ENCODE measurements at places on chromosomes 5 and 9. TPM values are rescaled to one million over a fixed set of nuclear protein-coding genes. Genes with fewer than 3 reads are reported as not detected.

DNA sequence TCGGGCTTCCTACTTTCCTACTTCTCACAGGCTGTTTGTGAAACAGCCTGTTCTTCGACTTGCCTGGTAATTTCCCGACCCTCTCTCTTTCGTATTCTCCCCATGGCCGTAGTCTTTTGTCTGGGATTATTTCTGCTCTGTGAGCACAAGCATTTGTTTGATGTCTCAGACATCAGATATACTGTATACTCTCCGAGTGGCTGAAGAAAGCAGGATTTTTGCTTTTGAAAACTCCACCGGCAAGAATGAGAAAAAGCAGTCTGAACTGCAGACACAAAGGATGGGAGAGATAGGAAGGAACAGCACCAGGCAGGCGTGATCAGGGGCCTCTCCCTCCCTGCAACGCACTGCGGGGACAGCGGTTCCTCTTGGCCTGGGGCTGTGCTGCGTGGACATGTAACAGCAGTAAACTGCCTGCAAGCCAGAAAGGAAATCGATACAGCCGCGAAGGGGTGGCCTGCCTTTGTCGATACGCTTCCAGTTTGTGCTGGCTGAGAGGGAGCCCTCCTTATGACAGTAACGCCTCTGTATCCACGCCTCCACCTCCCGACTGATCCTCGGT, 313.9 kb upstream of the TLE4 start:
- no peak for DNase-seq

DNA sequence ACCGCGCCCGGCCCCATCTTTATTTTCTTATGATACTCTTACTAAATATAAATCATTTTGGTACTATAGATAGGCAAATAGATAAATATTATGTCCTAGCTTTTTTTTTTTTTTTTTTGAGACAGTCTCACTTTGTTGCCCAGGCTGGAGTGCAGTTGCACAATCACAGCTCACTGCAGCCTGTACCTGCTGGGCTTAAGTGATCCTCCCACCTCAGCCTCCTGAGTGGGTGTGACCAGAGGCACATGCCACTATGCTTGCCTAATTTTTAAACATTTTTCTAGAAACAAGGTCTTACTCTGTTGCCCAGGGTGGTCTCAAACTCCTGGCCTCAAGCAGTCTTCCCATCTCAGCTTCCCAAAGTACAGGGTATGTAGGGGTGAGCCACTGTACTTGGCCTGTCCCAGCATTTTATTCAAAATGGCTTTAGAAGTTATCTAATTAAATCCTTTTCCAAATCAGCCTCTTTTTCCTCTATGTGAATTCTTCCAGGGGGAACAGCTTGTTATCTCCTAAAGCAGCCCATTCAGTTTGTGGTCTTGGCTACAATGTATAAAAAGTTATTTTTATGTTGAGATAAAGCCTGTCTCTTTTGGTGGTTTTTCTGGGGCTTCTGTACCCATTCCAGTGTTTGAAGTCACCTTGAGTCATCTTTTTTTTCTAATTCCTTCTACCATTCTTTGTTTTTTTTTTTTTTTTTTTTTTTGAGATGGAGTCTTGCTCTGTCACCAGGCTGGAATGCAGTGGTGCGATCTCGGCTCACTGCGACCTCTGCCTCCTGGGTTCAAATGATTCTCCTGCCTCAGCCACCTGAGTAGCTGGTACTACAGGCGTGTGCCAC, 12.1 kb downstream of the MELK start:
- no peak for DNase-seq

DNA sequence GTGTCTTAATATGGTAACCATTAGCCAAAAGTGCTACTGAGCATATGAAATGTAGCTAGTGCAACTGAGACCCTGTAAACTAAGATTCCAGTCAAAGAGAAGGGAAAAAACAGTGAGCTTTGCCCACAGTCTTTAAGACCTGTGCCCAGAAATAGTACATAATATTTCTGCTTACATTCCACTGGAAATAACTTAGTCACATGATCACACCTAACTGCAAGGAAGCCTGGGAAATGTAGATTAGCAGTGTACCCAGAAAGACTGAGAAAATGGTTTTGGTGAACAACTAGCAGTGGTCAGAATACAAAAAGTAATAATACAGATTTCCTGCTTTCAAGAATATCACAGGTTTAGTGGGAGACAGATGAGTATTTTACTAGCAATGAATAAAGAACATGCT, 2.5 kb upstream of the CPLANE1 start:
- no peak for DNase-seq

DNA sequence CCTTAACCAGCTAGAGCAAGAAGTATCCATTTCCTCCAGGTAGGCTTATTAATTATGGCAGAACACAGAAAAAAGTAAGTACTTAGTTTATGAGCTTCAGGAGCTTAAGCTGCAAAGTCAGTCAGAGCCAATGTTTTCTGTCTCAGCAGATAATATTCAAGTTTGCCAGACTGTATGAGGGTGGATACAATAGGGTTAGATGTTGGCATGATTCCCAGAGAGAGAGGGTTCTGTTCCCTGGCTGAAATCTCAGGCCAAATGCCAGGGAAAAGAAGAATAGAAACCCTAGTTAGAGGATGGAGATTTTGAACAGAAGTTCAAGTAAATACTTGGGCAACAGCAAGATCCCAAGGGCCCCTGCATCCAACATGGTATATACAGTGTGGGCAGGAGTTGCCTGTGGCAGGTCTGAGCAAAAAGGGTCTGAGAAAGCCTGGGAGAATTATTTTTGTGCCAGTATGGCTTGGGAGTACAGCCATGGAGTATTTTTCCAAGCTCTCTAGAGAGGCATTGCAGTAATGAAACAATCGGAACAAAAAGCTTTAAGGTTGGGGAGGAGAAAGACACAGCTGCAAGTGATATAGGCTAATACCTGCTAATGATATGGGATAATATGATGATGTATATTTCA, 31.0 kb upstream of the ISOC1 start:
- no peak for DNase-seq

DNA sequence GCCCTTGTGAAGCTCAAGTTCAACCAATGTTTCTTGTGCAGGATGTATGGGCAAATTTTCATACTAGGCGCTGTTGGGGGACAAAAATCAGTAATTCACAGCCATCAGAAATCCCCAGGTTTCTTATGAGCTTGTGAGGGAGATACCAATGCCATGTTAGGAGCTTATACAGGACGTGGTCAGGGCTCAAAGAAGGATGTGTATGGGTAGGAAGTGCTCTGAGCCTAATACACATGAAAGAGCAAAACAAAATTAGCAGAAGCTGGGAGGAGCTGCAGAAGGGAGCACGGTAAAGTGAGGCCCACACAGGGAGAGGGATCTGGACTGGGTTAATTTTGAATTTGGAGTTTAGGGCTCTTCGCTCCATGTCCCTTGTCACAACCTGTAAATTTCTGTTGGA, 114.6 kb upstream of the MAP3K1 start:
- no peak for DNase-seq

DNA sequence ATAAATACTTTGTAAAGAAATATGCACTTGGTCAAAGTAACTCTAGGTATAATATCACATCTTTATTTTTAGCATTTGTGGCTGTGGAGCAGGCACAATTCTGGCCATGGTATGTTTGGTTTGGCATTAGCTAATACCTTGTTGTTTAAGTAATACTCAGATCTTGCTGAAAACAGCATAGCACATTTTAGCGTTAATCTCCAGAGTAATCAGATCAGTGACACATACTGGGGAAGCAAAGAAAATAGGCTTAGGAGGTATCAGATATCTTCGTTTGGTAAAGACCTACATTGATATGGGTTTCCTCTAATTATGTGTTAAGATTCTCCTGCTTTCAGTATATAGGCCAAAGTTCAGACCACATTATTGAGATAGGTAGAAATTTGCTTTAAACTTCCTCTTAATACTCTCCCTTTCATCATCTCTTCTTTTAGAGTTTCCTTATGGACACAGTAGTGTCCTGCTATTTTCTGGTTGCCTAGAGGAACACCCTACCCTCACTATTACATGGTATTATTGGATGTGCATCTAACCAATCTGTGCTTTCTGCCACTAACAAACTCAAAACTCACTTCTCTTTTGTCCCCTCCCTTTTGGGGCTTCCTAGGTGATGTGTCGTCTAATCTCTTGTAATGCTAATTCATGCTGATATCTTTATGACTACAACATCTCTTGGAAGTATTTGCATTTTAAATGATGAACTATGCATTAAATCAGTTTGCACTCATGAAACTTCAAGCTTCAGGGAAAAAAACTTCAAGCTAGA, 437.3 kb upstream of the ADAMTSL1 start:
- no peak for DNase-seq

DNA sequence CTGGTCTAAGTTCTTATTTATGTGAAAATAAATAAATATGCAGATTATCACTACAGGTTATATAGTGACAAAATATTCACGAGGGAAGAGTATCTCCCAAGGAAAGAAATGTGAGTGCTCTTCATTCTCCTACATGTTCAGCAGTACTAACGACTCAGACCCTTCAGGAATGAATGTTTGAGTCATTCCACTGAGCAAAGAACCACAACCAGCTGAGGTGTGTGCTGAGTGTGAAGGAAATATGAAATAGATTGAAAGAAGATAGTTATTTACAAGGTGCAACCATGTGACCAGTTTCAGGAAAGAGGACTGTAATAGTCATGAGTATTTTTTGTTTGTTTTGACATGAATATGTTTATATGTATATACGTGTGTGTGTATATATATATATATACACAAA, 228.7 kb downstream of the TUSC1 start:
- DNase-seq, result no peak

GRCh38 chr9:22237497-22238363, 208.9 kb upstream of the DMRTA1 start:
- DNase-seq, result no peak

- DNase-seq, result no peak
Measured at GRCh38 chr5:66171349-66172344, 27.5 kb downstream of the SREK1 start.

GRCh38 chr5:54173251-54173650, 137.1 kb downstream of the ARL15 start:
- no peak for DNase-seq

DNA sequence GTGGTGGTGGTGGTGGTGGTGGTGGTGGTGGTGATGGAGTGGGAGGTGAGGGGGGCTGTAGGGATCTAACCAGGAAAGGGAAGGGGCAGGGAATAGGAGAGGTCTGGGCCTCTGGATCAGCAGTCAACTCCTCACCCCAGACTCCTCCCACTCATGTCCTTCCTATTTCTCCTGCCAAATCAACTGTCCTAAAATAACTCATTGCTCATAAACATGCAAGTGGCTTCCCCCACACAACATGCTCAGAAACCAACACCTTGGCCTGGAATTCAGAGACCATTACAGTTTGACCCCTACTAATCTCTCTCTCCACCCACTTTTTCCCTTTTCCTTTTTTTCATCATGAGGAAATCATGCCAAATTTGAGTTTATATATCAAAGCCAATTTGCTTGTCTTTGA, 8.4 kb upstream of the FSD1L start:
- DNase-seq, result no peak

CDKN2B gene
- under 0.01 TPM for total RNA-seq

EEIG1 gene
- total RNA-seq, result 5.7 TPM

LCN10 gene
- not detected for total RNA-seq

PHYKPL gene
- total RNA-seq, result 9.0 TPM

PROB1 gene
- under 0.01 TPM for total RNA-seq

CTSV gene
- total RNA-seq, result 0.41 TPM

HSPB3 gene
- total RNA-seq, result 6.9 TPM

SPATA31E1 gene
- total RNA-seq, result not detected

Data from frontal cortex (tissue), 4 donors.